ENCODE measurements at places on chromosomes 5 and 9.

DNA sequence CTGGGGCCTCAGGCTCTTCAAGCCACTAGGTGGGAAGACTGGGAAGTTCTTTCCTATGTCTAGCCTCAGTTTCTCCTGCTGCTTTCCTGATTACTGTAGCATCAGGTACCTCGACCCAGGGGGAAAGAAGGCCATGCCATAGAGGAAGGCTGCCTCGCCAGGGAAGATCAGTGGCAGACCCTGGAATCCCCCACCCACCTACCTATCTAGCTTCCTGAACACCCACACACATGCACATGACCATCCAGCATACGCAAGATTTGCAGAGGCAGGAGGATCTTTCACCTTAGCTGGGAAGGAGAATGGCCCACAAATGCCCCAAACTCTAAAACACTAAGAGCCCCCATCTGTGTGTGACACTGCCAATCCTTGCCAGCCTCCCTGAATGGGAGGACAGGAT is 8.0 kb downstream of the NR5A1 start:
- DNase-seq, result no peak

DNA sequence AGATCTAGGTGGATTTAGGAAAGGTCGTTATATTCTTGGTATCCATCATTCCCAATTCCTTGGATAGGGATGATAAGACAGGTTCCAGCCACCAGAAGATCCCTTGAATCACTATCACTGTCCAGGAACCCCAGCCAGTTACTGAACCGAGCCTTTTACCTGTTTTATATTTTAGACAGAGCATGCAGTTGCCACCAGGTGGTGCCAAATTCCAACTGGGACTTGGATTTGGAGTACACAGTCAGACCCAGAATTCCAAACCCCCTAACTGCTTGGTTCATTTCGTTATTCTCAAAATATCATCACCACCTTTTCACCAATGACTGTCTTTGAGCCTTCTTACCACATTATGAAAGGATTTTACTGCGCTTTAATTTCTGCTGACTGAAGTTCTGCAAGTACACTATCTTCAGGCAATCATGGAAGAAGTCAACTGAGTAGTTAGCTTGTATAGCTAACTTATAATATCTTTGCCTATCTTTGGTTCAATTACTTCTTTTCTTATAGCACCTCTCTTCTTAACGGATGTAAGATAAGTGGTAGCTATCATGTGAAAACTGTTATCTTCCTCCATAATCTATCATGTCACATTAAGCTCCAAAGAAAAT is 191.8 kb downstream of the PRR16 start:
- DNase-seq, result peak; percentile 12

GRCh38 chr9:123527981-123528380 is 172.0 kb downstream of the CRB2 start:
- DNase-seq, result no peak

GRCh38 chr9:73042155-73042554 is 89.3 kb upstream of the ALDH1A1 start:
- DNase-seq, result no peak

- peak; percentile 45 for DNase-seq
Observed at GRCh38 chr5:33409435-33410170, 31.2 kb upstream of the TARS1 start.

GRCh38 chr9:129864991-129865647 is 29.9 kb downstream of the USP20 start:
- no peak for DNase-seq

- no peak for DNase-seq
Observed at GRCh38 chr9:84187090-84187489, 153.5 kb downstream of the SLC28A3 start.

- no peak for DNase-seq
Observed at GRCh38 chr9:87271696-87272477, 225.8 kb upstream of the DAPK1 start.

DNA sequence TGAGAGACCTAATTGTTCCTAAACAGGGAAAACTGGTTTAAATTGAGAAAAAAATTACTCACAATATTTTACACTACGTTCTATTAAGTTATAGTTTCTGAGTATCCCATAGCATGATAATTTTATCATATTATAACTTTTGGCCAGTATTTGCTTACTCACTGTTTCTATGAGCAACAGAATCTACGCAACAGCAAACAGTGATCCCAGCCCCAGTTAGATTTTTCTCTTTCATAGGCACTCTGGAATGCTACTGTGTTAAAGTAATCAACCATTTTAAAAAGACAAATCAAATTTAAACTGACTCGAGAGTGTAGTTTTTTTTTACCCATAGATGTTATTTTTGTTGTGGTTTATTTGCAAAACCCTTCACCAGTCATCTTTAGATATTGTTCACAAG is 107.2 kb downstream of the XRCC4 start:
- peak; percentile 19 for DNase-seq

- no peak for DNase-seq
Observed at GRCh38 chr9:21121079-21121478, 20.6 kb downstream of the IFNW1 start.

DNA sequence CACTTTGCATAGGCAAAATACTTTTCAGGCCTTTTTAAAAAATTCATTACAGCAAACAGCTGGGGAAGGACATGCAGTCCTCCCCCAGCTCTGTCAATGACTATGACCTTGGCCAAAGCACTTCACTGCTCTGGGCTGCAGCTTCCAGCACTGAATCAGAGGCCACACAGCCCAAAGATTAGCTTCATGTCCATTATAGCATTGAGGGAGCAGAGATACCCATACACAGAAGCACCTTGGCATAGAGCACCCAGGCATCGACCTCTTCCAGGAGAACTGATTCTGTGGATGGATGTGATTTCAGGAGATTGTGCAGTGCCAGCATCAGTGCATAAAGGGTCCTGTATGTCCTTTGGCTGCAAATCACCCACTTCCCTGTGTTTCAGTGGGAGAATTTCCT is 241.9 kb downstream of the MARCHF11 start:
- DNase-seq, result no peak

GRCh38 chr5:159972538-159973362 is 36.2 kb upstream of the TTC1 start:
- no peak for DNase-seq

DNA sequence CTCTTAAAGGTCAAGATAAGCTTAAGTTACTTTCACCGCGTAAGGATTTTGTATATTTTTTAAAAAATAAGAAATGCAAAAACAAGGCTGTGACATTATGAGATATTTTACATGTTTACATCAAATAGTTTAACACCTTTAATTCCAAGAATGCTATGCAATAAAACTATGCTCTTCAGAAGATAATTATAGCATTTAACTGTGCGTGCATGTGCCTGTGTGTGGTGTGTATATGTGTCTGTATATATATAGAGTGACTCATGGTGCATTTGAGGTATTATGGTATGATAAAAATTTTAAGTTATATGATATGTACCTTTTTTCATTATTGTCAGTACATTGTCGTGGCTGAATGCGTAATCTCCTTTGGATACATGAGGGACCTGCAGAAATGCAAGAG is 539.3 kb downstream of the PDE4D start:
- no peak for DNase-seq

GRCh38 chr5:167488371-167488770 is 803.1 kb upstream of the WWC1 start:
- no peak for DNase-seq

DNA sequence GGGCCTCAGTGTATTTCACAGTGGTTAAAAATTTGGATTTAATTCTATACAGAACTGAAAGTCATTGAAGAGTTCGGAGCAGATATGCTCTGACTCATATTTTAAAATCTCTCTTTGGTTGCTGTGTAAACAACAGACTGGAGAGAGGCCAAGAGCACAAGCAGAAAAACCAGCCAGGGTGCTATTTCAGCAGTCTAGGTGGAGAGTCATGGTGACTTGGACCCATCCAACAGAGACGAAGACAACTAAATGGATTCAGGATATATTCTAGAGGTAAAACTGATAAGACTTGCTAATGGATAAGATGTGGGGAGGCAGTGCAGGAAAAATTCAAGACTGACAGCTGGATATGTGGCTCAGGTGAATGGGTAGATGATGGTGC is 168.9 kb downstream of the MAPKAP1 start:
- DNase-seq, result no peak

DNA sequence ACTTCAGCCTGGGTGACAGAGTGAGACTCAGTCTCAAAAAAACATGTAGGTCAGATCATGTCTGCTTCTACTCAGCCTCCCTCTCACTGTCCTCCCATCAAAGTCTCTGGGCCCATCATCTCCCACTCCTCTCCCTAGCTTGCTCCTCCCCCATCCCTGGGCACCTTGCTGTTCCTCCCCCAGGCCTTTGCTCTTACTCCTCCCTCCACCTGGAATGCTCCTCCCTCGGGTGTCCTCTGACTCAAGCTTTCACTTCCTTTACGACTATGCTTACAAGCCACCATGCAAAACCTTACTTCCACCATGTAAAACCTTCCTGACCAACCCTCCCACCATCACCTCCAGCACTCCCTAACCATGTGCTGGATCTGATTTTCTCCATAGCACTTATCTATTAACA is 51.5 kb downstream of the MTMR12 start:
- no peak for DNase-seq

- no peak for DNase-seq
Observed at GRCh38 chr9:19967888-19968459, 179.1 kb upstream of the SLC24A2 start.

GRCh38 chr5:8333977-8334376 is 465.0 kb downstream of the MTRR start:
- no peak for DNase-seq

GRCh38 chr5:152315942-152316341 is 89.1 kb downstream of the NMUR2 start:
- DNase-seq, result no peak

DNA sequence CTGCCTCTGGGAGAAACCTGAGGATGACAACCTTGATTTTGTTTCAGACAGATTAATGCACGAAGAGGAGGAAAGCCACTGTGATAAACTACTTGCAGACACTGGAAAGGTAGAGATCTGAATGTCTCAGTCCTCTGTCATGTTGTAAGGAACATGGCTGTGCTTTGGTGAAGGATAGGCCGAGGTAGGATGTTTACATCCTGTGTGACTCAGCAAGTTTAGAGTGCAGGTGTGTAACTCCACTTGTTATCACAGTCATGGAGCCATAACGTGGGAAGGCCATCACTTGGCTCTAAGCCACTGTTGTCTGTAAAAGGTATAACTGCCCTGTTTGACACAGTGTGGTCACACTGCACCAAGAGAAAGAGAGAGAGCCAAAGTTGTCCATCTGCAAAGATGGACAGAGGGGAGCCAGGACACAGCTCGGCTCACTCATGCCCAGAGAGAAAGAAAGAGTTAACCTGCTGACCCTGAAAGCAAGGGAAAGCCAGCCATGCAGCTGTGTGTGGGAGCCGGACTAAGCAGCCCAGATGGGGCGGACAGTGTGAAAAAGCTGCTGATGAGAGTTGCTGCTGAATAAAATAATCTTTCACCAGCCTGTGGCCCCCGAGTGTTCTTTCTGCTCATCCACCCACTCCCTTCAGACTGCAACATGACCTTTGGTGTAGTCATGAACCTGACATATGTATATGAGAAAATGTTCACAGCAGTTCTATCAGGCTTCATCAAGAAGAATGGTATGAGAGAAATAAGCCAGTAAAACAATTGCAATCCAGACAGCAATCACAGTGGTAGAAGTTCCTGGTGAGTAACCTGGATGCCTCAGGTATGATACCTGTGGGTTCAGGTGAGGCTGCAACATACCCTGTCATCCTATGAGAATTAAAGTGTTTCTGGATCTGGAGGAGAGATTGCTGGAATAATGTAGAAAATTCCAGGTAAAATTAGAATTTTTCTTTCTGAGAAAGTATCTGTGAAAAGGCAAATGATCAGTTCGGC is 115.9 kb downstream of the TARS1 start:
- no peak for DNase-seq

- no peak for DNase-seq
Observed at GRCh38 chr5:139980765-139981164, 62.3 kb downstream of the NRG2 start.

DNA sequence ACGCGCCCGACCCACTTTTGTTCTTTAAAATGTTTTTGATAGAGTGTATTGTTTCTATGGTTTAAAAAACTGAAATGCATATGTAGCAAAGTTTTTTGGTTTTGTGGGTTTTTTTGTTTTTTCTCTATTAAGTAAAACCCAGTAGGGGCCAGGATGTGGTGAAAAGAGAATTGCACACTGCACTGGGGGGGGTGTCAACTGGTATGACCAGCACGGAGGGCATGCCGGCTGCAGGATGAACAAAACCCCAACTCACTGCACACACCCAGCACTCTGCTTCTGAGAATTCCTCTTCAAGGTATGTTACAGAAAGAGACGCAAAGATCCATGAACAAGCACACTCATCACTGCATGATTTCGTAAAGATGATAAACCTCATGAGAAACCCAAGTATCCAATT is 75.0 kb downstream of the STK10 start:
- no peak for DNase-seq

DNA sequence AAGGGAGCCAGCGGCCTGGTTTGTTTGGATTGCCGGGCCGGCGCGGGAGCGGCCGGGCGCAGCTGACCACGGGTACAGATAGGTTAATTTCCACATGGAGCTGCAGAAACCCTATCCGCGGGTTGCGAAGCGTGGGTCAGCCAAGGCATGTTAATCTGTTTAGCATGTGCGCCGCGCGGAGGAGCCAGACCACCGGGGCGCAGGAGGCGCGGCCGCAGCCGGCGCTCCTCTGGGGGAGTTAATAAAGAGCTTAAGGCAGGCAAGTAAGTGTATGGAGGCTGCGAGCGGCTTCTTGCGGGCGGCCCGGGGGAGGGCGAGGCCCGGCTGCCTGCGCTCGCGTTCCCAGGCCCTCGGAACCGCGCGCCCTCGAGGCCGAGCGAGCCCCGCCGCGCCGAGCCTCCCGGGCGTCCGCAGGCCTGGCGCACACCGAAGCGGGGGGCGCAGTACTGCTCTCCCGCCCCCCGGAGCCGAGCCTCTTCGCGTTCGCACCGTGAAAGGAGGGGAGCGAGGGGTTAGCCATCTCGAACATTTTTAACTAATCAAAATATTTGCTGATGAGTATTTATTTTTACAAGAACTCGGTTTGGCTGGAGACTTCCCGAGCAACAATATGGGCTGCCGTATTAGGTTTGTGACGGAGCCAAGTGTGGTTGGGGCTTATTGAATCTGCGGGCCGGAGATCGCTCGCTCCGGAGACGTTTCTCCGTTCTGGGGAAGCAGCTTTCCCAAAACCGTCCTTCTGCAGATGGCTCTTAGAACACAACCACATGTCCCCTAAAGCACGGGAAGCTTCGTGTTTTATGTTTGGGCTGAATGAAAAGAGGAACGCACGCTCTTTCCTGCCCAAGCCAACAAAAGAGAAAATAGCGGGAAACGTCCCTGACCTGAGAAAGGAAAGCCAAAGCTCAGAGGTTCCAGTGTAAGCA is 28.8 kb downstream of the FOXD1 start:
- DNase-seq, result peak; percentile 83

DNA sequence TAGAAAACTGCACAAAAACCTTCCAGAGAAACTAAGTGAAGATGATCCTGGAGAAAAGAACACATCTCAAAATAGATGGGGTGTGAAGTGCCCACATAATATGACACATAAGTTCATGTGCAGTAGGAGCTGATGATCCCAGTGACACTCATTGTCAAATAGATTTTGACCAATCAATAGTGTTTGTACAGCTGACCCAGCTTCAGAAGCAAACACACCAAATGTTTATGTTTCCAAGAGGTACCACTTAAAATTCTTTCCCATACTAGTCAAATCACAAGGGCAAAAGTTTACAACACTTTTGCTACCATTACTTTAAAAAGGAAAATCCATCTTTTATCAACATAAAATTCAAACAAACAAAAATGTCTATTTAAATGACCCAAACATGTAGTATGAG is 175.0 kb downstream of the MLLT3 start:
- DNase-seq, result no peak
